ENCODE measurements at places on chromosomes 6 and 20.

GRCh38 chr6:3899970-3900439 is 50.8 kb downstream of the FAM50B start:
- no peak for DNase-seq

DNA sequence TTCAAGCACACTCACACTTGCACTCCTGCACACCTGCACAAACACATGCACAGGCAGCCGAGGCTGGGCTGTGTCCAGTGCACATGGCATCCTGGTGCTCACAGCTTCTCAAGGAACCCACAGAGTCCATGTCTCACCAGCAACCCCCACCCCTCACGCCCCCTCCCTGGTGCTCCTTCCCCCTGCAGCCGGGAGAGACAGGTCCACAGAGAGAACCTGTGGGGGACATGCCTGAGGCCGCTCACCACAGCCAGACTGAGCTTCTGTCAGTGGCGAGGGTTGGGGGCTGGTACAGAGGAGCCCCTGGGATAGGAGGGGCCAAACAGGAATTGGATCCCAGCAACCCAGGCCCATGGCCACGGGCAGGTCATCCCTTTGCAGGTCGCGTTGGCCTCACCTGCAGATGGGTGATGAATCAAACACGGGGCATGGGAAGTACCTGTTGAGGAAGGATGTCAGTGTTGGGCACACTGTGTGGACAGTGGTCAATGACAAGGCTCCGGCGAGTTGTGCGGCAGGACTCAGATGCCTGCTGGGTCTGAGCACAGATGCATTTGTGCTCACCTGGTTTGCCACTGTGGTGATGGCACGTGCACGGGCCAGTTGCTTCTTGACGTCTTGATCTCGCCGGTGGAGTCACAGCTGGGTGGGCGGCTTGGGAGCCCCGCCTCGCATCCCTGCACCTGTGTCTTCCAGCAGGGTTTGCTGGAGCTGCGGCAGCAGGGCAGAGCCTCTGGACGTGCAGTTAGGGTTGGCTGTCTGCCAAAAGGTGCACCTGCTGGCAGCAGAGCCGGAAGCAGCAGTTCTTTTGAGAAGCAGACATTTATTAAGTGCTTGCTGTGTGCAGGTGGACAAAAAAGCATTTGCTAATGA is 113.0 kb downstream of the ERMARD start:
- DNase-seq, result no peak

- peak; percentile 91 for DNase-seq
Observed at GRCh38 chr6:109794201-109794923, 103.3 kb downstream of the FIG4 start.

DNA sequence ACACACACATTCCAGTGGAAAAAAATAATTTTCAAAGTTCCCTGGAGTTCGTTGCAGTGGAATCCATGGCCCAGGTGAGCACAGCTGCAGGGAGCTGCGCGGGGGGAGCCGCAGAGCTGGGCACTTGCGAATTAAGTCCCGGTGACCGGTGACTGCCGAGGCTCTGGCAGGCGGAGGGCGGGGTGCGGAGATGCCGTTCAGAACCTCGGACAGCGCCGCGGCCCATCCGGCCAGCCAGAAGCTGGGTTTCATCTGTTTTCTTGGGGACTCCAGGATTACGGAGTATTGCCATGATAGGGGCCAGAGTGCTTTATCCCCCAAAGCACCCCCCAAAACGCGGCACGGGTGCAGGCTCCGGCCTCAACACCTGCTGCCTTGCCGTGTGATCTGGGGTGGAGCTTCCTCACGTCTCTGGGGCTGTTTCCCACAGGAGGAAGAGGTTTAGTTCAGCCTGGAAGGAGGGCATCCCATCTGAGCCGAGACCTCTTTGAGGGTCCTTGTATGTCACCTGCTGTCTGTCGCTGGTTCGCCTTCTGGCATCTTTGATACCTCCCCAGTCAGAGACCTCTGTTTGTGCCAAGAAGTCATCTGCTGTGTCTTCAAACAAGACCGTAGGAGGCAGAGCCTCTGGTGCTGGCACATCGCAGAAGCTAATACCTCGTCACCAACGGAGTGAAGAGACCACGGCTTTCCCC is 99.4 kb downstream of the YTHDF1 start:
- no peak for DNase-seq

DNA sequence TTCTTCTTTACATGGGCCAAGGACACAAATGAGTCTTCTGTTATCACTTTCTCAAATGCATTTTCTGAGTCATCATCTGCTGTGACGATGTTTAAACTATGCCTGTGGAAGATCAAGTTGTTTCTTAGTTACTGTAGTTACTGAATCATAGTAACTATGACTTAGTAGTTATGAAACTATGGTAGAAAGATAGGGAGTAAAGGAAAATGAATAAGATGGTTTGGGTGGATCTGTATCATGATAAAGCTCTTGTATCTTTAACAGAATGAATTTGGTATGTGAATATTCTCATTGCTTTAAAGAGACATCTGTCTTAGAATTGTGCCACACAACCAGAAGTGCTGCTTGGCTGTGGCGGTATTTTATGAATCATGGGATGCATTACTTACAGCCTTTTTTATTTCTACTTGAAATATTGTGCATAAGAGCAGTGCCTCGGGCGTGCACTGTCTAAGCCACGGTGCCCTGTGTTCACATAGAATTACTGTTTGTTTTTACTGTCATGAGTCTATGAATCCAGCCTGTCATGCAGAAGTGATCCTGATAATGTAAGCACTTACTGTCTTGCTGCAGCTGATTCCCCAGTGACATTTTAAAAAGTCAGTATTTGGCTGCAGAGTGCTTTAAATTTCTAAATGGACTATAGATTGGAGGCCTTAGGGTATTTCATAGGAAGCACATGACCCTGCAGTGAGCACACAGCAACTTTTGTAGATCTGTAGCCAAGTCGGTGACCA is 215.2 kb downstream of the TMEM242 start:
- DNase-seq, result peak; percentile 87

DNA sequence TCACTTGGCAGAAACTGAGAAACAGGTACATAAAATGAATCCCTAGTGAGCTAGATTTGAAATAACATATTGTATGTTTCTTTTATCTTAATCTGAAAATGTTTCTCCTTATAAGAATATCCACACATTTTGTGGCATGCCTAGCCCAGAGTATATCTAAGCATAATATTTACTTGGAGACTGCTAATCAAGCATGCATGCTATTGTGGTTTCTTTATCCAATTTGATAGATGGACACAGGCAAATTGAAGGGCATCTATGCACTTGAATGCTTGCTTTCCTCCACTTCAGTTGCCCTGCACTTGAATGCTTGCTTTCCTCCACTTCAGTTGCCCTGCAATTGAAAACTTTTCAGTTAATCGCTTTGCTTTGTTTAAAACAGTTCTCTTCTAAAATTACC is 729.8 kb downstream of the TBC1D32 start:
- DNase-seq, result no peak

DNA sequence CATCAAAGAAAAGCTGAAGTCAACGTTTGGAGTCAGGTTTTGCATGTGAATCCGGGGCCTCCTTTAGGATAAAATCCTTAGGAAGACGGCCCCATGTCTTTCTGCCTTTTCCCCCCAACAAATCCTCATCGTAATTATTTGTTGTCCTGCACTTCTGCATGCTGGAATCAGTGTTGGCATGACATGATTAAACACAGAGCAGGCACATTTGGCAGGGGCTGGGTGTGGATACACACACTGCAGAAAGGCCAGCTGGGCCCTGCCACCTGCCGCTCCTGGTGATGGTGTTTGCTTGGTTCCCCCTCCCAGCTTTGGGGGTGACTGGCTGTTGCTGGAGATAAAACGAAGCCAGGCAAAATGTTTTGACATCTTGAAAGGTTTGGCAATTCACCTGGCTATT is 46.3 kb upstream of the FOXA2 start:
- no peak for DNase-seq

- DNase-seq, result no peak
Observed at GRCh38 chr6:41420186-41420585, 84.8 kb downstream of the NCR2 start.

DNA sequence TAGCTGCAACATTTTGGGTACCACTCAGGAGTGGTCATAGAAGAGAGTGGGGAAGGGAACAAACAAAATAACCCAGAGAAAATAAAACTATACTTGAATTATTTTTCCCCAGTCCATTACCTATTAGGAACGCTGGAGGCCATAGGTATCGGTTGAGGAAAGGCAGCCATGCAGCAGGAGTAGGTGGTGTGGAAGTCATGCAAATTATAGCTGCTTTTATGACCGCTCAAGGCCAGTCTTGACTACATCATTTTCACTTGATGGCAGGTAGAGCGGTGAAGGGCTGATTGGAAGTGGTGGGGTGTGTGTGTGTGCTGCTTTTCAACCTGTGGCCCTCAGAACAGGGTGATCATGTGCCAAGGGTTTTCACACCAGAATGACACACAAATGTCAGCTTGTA is 36.5 kb upstream of the KIF13A start:
- no peak for DNase-seq

DNA sequence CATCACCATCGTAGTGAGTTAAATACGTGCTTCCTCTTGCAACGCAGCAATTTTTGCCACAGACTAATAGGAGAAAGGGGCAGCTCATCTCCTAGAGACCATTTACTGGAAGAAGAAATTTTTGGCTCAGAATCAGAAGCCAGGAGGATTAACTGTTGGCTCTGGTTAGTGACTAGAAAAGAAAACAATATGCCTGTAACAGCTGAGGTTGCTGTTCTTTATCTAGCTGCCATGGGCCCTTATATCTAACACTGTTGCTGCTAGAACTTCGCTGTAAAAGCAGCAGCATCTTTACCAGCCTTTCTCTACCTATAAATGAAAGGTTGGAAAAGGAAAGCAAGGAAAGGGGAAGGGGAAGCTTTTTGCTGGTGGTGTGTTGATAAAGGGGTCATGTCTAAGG is 65.9 kb downstream of the FAM135A start:
- DNase-seq, result no peak

DNA sequence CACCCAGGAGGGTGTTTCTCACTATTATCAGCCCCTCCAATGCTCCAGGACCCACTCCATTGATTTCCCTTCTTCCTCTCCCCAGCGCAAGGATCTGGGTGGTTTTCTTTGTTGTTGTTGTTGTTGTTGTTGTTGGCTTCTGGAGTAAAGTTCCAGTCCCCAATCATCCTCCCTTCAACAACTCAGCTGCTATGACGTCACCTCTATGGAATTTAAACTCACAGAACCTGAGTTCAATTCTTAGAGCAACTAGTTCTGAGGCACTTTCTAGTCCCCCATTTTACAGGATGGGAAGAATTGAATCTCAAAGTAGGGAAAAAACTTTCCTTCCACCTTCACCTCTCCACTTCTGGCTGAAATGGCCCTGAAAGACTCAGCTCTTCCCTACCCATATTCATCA is 9.7 kb upstream of the WFDC8 start:
- DNase-seq, result peak; percentile 25

DNA sequence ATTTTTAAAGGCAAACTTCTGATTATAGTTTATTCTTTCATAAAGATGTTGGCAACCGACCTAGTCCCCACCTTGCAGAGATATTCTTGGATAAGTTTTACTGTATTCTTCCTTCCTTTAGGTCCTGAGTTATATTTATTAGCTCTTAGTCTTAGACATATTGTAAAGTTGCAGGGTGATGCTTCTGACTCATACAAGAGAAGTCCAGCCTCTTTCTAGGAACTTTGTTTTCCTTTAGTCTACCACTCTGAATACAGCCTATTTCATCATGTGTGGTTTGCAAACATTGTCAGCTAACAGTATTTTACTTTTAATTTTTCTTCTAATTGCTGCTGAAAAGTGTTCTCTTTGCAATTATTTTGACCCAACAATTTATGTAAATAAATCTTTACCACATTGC is 686.7 kb downstream of the COL12A1 start:
- peak; percentile 39 for DNase-seq

DNA sequence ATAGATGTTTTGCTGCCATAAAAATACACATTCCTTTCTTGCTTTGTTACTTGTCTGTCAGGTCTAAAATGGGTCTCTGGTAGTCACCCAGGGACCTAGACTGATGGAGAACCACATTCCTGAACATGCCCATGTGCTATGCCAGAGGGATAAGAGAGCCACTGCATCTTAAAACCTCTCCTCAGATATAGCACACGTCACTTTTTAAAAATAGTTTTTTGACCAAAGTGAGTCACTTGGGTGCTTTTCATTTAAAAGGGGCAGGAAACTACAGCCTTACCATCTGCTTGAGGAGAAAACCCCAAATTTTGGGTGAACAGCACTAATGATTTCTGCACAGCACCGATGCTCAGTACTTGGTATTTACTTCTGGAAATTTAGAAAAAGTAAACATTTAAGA is 197.8 kb downstream of the OGFRL1 start:
- peak; percentile 71 for DNase-seq

DNA sequence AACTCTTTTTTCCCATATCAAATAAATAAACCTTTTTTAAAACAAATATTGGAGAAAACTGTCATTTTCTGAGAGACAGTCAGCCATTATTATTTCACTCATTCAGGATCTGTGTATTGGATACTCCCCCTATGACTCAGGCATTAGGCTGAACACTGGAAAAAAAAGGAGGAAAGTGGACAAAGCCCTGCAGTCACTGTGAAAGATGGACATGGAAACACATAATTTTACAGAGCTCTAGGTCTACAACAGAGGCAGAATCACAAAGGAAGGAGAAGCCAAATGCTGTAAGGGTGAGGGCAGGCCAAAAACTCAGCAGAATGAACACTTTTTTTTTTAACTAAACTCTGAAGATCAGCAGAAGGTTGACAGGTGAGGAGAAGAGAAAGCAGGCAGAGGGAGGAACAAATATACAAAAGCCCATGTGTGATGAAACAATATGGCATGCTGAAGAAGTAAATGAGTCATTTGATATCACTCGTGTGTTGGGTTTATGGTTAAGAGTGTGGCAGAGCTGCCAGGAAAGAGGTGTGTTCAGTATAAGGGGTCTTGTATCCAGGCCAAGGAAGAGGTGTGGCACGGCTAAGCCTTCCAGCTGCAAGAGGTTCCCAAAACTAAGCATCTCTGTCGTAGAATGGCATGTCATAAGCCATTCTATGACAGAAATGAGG is 39.1 kb downstream of the EPB41L2 start:
- DNase-seq, result peak; percentile 71

GRCh38 chr20:47843886-47844567 is 58.7 kb upstream of the SULF2 start:
- no peak for DNase-seq

- DNase-seq, result no peak
Observed at GRCh38 chr6:108253241-108253640, 7.6 kb downstream of the SNX3 start.

DNA sequence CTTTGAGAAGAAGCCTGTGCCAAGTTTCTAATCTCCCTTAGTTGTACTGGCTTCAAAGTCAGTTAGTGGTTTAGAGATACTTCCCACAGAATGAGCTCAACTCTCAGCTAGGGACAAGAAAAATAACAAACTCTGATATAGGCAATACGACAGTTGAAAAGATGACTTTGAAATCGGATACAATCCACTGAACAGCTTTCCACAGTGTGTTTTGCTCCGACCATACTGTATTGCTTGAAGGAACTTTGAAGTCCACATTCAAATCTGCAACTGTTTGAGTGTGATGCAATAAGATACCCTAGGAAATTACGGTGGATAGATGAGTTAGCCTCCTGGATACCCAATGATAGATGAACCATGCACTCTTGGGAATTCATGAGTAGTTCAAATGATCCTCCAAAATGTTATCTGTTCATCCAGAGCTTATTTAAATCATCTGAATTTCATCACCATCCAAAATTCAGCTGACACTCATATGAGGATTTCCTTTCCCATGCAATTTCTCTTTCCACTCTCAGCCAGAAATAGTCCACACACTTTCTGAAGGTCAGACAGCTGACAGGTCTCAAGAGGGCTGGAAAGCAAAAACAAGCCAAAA is 443.8 kb downstream of the HAO1 start:
- no peak for DNase-seq

Measured in EL (cell line).